Tongue (tissue), 3 donors: ENCODE measurements at places on chromosomes 11 and 22.
A peak's percentile ranks its signal among the peaks of the same experiment; 100 is the strongest.

GRCh38 chr11:32440916-32441315 is 5.6 kb upstream of the WT1 start:
- DNase-seq: no peak

DNA sequence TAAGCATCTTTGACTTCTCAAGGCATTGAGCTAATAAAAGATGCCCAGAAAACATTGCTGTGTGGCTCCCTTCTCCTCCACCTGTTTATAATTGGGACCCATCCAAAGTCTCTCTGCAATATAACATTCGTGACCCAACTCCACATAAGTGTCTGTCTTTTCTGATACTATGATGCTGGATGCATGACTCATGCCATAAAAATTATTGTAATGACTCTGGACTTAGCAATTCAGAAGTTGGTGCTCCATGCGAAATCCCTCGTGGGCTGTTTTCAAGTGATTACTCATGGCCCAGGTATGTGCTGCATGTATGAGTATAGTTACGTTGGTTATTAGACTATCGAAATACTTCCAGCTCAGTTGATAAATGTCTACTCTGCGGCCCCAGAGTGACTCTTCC is 11.7 kb downstream of the FJX1 start:
- DNase-seq: no peak

DNA sequence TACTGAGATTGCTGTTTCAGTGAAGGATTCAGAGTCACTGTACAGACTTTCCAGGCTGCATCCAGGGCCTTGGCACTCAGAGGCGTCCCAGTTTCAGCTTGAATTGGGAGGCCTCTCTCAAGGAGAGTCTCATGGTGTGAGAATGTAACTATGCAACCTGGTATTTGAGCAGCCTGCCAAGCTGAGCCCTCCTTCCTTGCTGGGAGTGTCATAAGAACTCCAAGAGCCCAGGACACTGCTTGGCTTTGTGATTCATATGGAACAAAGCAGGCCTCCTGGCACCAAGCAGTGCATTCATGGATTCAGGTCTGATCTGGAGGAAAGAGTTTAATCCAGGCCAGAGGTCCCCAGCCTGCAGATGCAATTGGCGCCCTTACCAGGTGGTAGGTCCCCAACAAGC is 171.7 kb downstream of the DBX1 start:
- DNase-seq: peak; percentile 42

DNA sequence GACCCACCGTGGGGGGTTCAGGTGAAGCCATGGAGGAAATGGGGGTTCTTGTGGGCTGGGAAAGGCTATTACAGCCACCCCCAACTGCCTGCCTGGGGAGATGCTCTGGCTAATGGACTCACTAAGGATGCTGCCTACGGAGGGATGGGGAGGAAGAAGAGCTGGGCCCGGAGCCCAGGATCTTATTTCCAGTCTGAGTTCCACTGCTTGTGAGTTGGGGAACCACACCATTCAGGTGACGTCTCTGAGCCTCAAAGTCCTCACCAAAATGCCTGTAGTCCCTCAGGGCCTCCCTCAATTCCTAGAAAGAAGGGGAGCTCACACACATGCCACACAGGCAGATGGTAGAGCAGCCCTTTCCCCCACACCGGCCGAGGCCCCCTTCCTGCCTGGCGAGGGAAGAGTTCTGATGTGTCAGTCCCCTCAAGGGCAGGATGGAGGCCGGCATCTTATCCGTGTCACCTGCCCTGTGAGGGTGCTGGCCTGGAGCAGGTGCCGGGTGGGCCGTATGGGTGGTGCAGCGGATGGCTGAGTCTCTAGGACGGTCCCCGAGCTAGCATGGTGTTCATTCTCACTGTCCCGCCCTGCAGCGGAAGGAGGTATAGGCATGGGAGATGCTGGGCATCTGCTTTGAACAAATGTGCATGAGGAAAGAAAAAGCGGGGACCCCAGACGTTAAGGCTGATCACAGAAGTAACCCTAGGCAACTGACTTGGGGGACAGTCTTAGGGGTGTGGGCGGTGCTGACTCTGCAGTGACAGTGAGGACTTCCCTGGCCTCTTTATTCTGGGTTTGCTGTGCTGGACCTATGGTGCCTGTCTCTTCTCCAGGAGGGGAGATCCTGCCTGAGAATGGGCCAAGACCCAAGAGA is 15.7 kb downstream of the MRGPRF start:
- DNase-seq: no peak

DNA sequence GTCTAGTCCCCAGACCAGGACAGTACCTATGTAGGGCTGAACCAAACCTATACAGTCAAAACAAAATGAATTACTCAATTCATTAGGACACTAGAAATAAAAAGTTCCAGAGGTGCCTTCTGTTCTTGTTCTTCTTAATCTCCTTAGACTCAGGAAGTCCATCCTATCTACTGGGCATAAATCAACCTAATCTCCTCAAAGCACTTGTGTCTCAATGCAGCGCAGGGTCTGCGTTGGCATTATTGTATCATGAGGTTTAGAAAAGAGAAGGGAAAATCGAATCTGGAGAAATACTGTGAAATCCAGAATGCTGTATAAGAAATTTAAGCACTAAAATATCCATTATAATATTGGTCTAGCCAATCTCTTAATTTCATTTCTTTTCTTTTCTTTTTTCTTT is 2.4 kb upstream of the OR10V1 start:
- no peak for DNase-seq

DNA sequence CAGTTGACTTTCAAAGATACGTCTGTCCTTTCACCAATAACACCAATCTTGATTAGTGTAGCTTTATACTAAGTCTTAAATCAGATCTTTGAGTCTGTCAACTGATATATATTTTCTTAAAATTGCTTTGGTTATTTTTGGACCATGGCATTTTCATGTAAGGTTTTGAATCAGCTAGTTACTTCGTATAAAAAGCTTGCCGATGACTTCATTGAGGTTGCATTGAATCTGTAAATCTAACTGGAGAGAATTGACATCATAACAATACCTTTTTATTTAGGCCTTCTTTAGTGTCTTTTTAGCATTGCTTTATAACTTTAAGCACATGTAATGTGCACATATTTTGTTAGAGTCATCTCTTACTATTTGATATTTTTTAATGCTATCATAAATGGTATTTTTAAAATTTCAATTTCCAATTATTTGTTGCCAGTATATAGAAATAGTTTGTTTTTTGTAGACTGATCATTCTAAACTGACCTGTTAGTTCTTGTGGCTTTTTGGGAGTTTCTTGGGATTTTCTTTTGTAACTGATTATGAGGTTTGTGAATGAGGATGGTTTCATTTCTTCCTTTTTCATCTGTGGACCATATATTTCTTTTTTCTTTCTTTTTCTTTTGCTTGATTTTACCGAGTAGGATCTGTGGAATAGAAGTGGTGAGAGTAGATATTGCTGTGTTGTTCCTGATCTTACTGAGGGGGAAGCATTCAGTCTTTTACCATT is 61.4 kb downstream of the DDX10 start:
- DNase-seq: no peak

GRCh38 chr22:46346680-46347405 is 11.3 kb downstream of the TRMU start:
- no peak for DNase-seq

- no peak for DNase-seq
These were observed 122.3 kb downstream of the BRD1 start for GRCh38 chr22:49705216-49705971.

GRCh38 chr11:119406005-119406404 is 17.0 kb downstream of the THY1 start:
- no peak for DNase-seq

DNA sequence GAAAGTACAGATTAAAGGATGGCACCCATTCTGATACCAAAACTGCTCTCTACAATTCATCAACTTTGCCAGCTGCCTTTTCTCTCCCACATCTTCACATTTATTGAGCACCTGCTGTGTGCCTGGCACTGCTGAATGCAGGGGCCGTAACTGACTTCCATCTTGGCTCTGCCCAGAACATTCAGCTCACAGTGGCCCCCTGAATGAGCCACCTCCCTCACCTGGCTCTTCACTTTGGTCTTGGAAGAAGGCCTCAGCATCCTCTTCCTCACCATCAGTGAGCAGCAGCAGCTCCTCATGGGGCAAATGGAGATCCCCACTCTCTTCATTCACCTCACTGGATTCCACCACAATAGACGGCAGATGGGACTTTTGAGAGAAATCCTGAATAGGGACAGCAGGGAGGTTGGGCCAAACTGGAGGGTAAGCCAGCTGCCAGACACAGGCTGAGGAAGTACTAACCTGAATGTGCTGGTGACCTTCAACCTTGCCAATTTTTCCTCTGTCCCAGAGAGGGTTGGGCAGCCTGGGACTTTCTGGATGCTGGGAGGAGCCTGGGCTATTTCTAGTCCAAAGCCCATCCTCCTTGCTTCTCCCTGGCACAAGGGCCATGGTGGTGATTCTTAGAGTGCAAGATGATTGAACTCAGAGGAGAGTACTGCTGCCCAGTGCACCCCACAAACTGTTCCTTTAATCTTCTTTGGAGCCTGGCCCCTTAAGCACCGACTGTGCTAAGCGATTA is 1.9 kb upstream of the UQCC3 start:
- no peak for DNase-seq

DNA sequence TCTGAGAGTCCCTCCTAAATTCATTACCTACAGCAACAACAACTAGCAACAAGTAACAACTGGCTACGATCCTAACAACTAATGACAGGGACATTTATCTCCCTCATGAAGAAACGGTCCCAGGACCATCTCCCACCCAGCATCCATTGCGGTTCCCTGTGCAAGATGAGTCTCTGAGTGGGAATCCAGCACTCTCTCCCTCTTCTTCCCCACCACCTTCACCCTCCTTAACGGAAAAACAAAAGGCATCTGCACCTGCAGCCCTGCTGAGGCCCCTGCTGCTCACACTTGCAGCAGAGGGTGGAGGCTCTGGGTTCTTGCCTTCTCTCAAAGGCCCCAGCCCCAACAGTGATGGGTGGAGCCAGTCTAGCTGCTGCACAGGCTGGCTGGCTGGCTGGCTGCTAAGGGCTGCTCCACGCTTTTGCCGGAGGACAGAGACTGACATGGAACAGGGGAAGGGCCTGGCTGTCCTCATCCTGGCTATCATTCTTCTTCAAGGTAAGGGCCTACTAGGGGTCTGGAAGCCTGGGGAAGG is at the start of gene CD3G:
Gene CD3G (plus strand): TSS at position 364 of the 535 bp plus-strand sequence. CDS start 80 bp downstream, at position 444.
- no peak for DNase-seq

GRCh38 chr11:121482231-121483129 is 29.7 kb upstream of the SORL1-AS1 start:
- no peak for DNase-seq

- no peak for DNase-seq
These were observed 11.8 kb downstream of the ANO9 start for GRCh38 chr11:429931-430456.

GRCh38 chr11:113689768-113690618 is 16.1 kb downstream of the TMPRSS5 start:
- DNase-seq: no peak

DNA sequence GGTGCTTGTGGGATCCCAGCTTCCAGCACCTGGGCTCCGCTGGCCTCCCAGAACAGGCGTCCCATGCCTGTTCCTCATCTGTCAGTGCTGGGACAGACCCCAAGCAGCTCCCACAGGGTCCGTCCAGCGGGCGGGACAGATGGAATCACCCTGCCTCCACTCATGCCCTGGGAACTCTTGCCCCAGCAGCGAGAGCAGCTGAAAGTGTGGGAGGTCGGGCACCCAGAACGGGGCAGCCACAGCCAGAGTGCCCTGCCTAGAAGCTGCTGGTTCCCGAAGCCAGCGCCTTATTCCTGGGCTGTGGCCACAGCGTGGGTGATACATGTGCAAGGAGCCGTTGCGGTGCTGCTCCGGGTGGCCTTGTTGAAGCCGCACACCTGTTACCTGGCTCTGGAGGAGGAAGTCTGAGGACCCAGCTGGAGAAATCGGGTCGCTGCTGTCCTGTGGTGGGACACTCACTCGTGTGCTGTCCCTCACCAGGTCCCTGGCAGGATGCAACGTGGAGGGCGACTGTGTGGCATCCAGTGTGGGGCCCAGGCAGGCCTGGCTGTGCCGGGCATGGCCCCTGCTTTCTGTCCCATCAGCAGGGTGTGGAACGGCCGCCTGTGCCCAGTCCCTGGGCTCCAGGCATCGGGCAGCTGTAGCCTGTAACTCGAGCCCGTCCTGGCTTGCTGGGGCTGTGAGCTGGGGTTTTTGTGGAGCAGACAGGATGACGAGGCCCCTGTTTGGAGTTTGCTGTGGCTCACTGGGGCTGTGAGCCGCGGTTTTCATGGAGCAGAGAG is 16.2 kb downstream of the GRAMD4 start:
- peak; percentile 81 for DNase-seq

- DNase-seq: peak; percentile 76
These were observed 317.9 kb downstream of the CTTN start for GRCh38 chr11:70716216-70716615.
